Activated CD4-positive, CD25-positive, alpha-beta regulatory T cell (primary cell): ENCODE measurements at places on chromosomes 11 and 22.

GRCh38 chr11:67262731-67263675, 3.3 kb upstream of the GRK2 start:
- peak; percentile 57 for DNase-seq

DNA sequence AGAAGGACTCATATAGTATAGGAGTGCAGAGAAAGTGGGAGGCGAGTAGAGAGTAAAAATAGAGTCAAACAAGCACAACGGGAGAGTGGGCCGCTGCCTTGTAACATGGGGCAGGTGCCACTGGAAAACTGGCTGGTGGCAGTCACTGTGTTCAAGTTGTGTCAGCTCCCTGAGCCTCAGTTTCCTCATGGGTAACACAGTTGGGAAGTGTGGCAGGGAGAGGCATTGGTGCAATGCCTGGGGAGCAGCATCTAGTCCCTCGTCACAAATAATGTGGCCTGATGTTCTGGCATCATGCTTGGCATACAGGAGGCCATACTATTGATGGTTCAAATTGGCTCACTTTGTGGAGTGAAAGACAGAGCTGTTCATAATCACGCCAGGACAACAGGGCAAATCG, 78.9 kb upstream of the SPON1 start:
- no peak for DNase-seq

DNA sequence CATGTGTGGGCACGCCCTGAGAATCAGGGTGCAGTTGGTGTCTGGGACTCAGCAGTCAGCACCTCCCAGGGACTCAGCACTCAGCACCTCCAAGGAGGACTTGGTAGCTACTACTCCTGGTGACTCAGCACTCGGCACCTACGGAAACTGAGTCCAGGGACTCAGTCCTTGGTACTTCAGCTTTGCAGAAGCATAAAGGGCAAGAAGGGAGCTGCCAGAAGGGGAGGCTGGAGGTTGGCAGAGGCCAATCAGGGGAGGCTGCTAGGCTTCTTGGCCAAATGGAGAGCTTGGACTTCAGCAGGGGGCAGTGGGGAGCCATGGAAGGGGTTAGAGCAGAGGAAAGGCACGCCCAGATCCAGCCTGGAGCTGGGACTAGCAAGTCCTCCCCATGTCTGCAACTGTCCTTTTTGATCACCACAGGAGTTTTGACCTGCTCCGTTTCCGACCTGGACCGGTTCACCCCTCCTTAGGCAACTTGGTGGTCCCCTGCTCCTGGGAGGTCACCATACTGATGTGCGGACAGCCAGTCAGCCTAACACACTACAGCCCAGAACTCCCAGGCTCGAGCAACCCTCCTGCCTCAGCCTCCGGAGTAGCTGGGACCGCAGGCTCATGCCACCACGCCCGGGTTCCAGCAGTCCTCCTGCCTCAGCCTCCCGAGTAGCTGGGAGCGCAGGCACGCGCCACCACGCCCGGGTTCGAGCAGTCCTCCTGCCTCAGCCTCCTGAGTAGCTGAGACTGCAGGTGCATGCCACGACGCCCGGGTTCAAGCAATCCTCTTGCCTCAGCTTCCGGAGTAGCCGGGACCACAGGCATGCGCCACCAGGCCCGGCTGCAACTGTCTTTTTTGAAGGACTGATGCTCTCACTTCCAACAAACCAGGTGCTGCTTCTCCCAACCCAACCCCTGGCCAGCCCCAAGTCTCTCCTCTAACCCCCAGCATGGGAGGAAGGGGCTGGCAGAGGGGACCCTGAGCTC, 1.5 kb downstream of the ANO9 start:
- DNase-seq: no peak

- no peak for DNase-seq
Observed at GRCh38 chr11:113138731-113139130, 175.7 kb upstream of the TTC12 start.

- DNase-seq: no peak
Observed at GRCh38 chr11:88173956-88174355, 1.3 kb downstream of the RAB38 start.

DNA sequence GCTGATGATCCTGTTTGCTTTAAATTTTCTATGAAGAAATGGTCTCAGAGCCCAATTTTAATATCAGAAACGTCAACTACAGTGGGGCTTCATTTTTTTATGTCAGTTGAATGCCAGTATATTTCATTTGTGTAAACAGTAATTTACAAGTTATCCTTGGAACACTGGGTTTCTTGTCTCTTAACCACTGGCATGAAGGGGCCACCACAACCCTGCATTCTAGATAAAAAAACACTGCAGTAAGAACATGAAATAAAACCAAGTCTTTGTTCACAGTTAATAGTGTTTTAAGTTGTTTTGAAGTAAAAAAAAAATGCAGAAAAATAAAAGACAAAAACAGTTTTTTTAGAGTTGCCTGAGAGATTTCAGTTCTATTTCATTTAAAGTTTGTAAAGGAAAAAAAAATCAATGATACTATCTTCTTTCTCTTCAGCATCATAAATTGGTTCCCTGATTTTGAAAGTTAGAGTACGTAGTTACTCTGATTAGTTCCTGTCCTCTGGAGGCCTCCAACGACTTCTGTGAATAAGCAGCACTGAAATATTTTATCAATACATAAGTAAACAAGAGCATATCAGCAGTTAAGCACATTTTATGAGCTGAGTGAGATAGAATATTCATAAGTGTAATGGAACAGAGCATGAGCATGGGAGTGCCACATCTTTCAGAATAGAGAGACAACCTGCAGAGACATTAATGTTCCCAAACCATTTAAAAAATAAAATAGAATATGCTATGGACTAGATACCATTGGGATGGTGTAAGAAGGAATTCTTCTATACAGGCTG, 7.8 kb upstream of the DDI1 start:
- DNase-seq: no peak

GRCh38 chr11:119589001-119589400, 140.0 kb downstream of the NECTIN1 start:
- no peak for DNase-seq

- no peak for DNase-seq
Observed at GRCh38 chr11:11407763-11408084, 54.7 kb upstream of the CSNK2A3 start.
